ENCODE measurements at places on chromosomes 3 and 15. TPM values are rescaled to one million over a fixed set of nuclear protein-coding genes. Genes with fewer than 3 reads are reported as not detected.

- no peak for DNase-seq
These were observed 29.0 kb downstream of the MFN1 start for GRCh38 chr3:179376474-179376873.

DNA sequence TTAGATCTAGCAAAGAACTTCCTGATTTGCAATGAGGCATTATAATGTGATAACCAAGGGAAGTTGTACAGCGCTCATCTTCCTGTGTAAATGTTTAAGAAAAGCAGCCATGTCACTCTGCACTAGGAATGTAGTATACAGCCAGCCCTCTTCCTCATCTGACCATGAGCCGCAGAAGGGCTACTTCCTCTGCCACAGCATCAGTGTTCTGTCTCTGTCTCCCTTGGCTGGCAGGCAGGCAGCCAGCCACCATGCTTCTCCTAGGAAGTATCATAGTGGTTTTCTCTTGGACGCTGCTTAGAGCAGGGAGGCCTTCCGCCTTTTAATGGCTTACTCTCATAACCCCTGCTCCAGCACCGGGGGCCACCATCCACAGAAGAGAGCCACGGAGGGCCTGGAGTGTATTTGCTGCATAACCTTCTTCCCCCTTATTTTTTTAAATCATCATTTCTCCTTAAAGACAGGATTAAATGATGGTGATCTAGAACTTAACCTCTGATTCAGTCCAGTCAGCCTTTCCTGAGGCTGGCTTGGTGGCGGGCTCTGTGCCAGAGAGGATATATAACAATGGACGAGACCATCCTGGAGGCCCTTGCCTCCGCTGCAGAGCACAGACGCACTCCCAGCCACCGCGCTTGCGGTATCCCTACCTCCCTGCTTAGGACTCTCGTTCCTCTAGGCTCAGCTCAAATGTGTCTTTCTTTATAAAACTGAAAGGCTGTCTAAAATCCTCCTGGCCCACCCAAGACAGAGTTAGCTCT is 57.3 kb upstream of the PLXNA1 start:
- DNase-seq: peak; percentile 75

DNA sequence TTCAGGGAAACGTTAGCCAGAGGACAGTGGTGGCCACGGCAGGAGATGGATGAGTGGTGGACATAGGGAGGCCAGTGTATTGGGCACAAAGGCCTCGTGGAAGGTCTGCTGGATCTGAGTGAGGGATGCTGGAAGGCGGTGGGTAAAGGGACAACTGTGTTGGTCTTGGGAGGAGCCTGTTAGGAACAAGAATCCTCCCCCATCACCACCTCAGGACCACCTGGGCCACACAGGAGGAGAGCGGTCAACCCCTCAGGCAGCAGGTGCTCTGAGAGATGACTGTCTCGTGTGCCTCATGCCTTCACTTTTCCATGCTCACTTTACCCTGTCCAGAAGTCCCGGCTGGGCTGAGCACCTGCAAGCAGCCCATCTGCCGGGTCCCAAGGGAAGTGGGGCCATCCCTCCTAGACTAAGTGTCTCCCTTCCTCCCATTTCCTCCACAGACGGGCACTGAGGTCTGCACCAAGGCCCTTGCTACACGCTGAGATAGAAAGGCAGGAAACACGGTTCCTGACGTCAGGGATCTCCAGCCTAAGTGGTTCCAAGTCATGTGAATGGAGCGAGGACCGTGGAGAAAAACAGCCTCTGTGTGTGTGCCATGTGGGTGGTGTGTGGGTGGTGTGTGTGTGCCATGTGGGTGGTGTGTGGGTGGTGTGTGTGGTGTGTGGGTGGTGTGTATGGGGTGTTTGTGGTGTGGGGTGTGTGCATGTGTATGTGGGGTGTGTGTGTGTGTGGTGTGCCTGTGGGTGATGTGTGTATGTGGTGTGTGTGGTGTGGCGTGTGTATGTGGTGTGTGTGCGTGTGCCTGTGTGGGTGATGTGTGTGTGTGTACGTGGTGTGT is 47.8 kb upstream of the CTSH start:
- DNase-seq: peak; percentile 66

DNA sequence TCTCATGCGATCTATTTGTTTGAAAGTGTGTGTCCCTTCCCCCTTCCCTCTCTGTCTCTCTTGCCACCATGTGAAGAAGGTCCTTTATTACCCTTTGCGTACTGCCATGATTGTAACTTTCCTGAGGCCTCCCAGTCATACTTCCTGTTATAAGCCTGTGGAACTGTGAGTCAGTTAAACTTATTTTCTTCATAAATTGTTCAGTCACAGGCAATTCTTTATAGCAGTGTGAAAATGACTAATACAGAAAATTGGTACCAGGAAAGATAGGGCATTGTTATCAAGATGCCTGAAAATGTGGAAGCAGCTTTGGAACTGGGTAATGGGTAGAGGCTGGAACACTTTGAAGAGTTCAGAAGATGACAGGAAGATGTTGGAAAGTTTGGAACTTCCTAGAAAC is 743.7 kb upstream of the NECTIN3 start:
- DNase-seq: no peak

DNA sequence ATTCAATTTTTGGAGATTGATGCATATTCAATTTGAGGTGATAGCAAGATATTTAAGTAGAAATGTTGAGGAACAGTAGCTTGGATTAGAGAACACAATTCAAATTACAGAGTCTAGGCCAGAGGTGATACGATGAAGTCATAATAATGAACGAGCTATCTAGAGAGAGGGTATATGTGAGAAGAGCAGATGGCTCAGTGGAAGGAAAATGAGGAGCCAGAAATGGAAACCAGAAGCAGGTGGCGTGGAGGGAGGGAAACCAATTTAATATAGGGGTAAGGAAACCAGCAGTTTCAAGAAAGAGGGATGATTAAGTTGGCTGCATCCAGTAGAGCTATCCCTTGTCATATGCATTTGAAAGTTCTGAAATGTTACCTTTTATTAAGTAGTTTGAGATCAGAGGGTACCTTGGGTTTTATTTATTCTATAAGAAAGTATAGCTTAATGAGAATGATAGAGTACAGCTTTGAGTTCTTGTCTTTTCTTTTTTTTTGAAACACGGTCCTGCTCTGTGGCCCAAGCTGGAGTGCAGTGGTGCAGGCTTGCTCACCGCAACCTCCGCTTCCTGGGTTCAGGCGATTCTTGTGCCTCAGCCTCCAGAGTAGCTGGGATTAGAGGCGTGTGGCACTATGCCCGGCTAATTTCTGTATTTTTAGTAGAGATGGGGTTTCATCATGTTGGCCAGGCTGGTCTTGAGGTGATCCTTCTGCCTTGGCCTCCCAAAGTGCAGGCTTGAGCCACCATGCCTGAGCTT is 22.1 kb downstream of the NCK1 start:
- no peak for DNase-seq

- DNase-seq: no peak
These were observed 92.8 kb downstream of the ZIC4 start for GRCh38 chr3:147313513-147313912.

DNA sequence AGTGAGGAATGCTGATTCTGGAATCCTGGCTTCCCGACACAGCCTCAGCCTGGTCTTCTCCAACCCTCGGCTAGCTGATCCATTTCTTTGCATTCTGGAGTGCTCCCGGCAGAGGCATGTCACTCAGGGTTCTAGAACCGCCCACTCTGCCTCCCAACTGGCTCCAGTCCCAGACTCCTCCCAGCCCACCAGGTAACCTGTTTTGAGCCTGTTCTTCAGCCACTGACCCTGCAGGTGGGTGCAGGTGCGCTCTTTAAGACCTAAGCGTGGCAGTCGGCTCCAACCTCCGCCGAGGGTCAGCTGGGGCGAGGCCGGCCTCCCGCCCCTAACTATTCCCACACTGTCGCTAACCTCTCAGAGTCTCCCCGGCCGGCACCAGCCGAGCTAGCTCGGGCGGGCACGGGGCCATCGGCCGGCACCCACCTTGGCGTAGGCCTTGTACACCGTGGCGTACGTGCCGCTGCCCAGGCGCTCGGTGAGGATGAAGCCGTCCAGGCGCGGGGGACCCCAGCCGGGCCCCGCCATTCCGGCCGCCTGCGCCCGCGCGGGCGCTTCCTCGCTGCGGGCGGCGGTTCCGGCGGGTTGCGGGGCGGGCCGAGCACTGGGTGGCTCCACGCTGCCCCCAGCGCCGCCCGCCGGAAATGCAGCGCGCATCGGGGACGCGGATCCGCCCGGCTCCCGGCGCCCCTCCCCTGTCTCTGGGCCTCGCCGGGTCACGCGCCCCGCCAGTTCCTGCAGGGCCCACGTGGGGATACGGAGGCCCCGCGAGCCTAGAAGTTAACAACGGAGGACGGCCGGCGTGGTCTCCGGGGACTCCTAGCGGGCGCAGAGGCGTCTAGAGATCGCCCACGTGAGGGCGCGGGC is at the start of gene ULK3:
ULK3 (minus strand) TSS at position 576 of the 864 bp plus-strand sequence; CDS start at position 525, 51 bp downstream.
- DNase-seq: peak; percentile 99

DNA sequence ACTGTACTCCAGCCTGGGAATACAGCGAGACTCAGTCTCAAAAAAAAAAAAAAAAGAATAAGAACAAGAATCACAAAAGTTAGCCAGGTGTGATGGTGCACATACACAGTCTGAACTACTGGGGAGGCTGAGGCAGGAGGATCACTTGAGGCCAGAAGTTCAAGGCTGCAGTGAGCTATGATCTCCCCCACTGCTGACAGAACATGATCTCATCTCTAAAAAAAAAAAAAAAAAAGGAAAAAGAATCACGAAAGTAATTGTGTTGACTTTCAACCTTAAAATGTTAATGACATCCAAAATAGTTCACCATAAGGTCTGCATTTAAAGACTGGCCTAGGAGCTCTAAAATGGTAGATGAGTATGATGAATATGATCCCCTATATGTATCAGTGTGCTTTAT is 68.0 kb upstream of the MAP4 start:
- no peak for DNase-seq

GRCh38 chr3:37096975-37097374 is 77.4 kb downstream of the LRRFIP2 start:
- DNase-seq: no peak

DNA sequence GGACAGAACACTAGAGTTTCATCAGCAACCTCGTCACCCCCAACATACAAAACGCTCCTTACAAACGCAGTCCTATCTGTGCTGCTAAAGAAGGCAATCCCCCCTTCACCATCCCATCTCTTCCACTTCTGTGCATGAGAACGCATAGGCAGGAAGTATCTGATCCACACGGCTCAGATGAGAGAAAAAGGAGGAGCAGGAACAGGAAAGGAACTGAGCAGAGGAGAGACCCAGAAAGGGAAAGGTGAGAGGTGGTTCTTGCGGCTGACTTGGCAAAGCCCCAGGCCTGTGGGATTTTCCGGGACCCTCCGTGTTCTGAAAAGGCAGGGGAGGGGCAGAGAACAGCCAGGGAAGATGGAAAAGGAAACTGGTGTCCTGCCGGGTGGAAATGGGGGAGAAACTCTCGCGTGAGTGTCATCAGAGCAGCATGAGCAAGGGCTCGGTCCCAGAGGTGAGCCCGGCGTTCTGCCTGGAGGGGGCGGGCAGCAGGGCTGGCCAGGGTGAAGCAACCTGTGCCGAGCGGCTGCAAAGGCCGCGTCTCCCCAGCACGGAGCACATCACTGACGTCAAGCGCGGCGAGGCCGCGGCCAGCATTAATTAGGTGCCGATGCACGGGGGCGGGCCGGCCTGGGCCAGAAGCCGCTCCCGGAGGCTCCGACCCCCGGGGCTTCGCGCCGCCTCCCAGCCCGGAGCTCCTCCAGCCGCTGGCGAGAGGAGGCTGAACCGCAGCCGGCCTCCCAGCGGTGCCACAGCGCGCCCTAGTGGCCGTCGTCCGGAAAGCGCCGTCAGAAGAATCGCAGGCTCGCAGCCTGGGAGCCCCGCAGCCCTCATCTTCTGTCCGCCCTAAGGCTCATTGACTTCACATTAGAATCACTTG is 35.8 kb downstream of the CPN2 start:
- DNase-seq: peak; percentile 96

GRCh38 chr3:185807445-185808068 is 17.3 kb downstream of the IGF2BP2 start:
- DNase-seq: no peak

DNA sequence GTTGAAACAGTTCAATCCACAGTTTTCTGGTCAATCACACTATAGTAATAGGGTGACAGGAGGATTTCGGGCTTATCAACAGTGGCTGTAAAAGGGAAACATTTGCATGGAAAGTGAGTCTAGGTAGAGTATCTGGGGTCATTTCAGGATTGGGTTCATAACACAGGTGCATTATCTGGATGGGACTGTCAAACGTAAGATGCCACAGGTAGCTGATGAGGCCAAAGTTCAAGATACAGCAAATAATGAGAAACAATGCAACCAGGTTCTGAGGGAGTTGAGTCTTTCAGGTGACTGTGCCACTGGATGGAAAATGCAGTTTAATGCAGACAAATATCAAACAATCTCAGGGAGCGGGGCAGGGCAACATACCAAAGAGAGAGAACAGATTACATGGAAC is 62.2 kb downstream of the WDR76 start:
- DNase-seq: no peak

DNA sequence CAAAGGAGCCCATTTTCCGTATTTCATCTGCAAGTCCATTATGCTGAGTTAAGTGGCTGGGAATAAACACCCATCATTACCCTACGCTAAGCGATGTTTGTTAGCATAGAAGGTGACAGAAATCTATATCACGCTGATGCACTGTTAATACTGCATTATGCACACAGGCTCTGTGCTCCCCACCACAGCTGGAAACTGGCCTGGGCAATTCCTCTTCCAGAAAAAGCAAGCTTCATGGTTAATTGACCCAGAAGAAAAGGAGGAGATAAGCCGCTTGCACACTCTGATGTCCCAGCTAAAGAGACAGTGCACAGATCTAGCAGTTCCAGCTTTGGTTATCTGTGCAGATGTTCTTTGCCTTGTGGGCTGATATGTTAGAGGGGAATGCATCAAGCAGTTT is 232.6 kb downstream of the NTRK3 start:
- no peak for DNase-seq

DNA sequence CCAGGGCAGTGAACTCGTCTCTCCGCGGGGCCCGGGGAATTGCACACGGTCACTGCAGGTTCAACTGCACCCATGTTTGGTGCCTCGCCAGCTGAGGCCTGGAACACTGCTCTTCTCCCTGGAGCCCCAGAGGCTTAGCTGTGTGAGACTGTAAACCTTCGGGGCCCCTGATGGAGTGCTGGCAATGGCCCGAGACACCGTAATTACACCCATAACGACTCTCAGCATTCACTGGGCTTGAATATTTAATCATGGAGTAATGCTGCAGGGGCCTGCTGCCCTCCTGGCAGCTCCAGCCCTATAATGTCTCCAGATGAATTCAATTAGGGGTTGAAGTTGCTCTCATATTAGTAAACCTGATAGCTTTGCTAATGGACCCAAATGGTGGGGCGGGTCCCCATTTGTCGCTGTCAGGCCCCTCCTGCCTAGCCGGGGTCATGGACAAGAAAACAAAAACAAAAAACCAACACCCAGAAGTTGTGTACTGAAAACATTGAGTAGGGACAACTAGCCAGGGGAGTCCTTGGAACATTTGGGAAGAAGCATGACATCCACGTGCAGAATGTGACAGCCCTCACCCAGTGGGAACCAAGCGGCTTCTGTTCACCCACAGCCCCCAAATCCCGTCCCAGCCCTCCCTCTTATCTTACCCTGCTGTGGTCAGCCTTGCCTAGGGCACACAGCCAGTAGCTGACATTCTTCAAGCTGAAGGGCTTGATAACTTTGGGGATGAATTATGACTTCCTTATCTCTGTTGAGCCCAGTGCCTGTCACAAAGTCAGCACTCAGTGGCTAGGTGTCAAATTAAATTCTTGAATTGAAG is 74.3 kb upstream of the SCN5A start:
- DNase-seq: no peak

The CCRL2 gene
- 15.6 TPM for total RNA-seq

The ARGFX gene
- total RNA-seq: not detected

The GPR149 gene
- not detected for total RNA-seq

The CKMT1B gene
- not detected for total RNA-seq

The CCR3 gene
- 1.1 TPM for total RNA-seq

The TF gene
- total RNA-seq: 2.3 TPM

The STXBP5L gene
- not detected for total RNA-seq

The FGF7 gene
- total RNA-seq: 1.5 TPM
